ENCODE measurements at places on chromosomes 1 and 21.

DNA sequence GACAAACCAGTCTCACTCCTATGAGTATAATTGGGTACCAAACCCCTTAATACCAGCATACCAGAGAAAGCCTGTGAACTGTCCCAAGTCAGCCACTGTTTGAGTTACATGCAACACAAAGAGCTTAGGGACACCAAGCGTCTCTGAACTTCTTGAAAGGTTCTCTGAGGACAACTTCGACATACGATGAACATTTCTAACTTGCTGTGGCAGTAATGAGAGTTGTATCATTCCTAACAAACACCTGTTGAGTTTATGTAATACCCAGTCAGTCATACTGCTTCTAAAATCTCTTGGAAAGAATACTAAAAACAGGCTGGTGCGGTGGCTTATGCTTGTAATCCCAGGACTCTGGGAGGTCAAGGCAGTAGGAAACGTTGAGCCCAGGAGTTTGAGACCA, 18.4 kb downstream of the CCT8 start:
- DNase-seq, result no peak

DNA sequence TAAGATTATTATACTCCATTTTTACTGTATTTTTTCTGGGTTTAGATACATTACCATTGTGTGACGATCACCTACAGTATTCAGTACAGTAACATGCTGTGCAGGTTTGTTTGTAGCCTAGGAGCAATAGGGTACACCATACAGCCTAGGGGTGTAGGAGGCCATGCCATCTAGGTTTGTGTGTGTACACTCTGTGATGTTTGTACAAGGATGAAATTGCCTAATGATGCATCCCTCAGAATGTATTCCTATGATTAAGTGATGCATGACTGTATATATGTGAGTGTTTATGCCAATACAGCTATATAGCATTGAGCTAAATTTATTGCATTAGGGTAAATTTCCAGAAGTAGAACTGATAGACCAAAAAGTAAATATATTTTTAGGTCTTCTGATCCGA, 23.3 kb downstream of the TUFT1 start:
- DNase-seq, result no peak

DNA sequence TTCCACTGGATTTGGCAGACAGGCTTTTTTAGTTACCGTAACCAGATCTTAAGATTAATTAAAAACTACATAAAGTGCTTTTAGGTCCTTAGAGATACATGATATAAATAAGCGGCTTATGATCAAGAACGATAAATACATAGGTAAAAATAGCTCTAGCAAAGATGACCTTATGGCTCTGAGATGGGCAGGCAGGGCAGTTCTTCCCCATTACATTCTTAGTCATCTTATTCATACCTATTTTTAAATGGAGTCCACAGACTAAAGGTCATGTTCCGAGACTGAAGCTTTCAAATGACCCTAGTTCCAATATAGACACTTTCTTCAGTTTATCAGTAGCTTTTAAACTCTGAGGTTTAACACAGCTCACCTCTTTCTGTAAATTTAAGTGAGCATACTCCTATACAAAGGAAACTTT, 4.3 kb downstream of the MCL1 start:
- peak; percentile 35 for DNase-seq

- DNase-seq, result no peak
Observed at GRCh38 chr1:12047120-12047876, 15.8 kb upstream of the TNFRSF8 start.

DNA sequence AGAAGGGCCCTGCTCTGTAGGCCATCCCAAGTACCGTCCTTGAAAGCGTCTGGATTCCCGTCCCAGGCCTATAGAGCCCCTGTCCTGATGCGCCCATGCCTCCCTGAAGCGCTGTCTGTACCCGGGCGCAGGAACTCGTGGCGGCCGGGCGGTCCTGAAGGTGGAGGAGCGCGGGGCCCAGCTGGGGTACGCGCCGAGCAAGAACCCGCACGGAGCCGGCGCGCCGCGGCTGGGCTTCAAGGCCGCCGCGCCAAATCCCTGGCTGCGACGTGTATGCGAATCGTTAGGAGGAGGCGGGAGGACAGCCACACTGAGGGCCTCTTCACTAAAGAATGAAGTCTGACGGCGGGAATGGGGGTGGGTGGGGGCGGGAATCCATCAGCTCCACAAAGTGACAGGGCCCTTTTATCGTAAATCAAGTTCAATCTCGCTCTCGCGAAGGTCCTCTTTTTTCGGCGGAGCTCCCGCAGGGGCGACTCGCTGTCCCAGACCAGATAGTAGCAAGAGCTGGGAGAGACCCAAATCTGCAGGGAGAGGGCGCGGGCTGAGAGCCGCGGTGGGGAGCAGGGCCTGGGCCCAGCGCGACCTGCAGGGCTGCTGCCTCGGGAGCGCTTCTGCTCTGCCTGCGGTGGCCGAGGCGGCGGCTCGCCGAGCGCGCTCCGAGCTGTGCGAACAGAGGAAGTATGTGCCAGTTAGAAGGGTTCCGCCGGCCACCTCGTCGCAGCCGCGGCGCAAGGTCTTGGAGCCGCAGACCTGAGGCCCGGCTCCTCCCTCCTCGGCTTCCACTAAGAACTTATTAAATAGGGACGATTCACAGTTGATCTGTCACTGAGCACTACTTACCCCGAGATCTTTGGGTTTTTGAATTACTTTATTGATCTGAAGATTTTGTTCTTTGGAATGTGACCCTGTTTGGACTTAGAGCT, 10.4 kb downstream of the BARHL2 start:
- DNase-seq, result no peak

DNA sequence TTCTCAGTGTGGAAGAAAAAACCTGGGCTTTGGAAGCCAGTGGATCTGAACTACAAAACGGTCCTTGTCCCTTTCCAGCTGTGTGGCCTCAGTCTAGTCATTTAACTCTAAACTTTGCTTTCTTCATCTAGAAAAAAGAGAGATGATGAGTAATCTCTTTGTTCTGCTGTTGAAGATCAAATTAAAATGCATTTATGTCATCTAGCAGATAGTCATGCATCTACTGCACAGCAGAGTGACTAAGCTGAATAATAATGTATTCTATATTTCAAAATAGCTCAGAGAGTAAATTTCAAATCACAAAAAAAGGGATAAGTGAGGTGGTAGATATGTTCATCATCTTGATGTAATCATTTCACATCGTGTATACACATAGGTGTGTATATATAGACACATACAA, 473.2 kb downstream of the DSCAM start:
- DNase-seq, result no peak

DNA sequence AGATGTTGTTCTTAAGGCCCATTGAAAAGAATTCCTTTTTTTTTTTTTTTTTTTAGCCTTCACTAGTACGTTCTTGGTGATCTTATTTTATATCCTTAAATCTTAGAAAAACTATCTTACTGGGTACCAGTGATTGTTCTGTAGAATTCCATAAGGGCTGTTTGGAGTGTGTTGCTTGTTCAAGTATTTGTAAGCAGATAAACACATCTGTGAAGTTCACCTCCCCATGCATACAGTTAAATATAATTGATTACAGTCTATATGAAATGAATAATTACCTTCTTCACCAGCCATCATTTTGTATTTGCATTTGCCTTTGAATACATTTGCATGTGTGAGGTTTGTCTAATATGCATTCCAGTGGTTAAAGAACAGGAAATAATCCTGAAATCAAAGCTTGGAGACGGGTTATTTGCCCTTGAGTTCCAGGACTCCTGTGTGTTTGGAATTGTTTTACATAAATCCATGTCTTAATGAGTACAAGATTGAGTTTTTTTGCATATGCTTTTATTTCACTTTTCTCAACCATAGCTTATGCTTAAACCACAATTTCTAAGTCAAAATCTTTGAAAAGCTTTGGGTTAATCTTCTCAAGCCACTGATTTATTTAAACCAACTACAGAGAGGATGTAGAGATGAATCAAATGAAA, 73.1 kb downstream of the VPS13D start:
- no peak for DNase-seq

DNA sequence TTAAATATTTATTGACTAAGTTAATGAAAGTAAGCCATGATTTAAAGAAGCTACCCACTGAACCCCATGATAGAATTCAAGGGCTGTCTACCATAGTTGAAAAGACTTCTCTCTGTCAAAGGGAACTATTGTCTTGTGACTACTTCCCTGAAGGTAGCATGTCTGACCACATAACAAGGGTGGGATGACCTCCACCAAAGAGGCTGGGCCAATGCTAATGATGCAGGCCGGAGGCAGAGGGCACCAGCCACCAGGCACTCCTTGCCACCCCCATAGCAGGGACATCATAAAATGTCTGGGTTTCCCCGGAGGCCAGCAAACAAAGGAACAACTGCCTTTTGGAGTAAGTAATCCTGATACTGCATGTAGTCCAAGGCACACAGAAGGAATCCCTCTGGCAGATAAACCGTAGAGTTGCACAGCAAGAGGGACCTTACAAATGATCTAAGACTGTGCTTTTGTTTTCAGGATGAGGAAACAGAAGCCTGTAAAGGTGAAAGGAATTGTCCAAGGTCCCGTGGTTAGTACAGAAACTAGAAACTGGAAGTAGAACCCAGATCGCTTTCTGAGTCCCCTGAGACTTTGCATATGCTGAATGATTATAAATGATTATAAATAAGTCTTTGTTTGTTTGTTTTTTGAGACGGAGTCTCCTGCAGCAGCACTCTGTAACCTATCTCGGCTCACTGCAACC, 33.5 kb upstream of the ITPKB start:
- DNase-seq, result no peak

- DNase-seq, result no peak
Observed at GRCh38 chr21:41834926-41835663, 44.0 kb downstream of the PRDM15 start.

DNA sequence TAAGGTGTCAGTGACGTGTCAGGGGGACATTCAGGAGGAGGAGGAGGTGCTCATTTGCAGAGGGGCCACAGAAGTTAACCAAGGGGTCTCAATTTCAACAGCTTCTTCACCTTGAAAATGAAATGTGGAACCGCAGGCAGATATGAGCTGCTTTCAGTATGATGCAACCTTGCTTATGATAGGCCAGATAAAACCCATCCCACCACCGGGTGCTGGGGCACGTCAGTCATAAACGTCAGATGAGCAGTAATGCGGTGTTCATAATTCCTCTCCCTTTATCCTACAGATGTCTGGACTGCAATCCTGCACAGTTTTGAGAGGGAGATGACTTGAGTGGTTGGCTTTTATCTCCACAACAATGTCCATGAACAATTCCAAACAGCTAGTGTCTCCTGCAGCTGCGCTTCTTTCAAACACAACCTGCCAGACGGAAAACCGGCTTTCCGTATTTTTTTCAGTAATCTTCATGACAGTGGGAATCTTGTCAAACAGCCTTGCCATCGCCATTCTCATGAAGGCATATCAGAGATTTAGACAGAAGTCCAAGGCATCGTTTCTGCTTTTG, 1.7 kb downstream of the PTGFR start:
- no peak for DNase-seq

- no peak for DNase-seq
Observed at GRCh38 chr21:20943561-20943997, 54.6 kb upstream of the NCAM2 start.

DNA sequence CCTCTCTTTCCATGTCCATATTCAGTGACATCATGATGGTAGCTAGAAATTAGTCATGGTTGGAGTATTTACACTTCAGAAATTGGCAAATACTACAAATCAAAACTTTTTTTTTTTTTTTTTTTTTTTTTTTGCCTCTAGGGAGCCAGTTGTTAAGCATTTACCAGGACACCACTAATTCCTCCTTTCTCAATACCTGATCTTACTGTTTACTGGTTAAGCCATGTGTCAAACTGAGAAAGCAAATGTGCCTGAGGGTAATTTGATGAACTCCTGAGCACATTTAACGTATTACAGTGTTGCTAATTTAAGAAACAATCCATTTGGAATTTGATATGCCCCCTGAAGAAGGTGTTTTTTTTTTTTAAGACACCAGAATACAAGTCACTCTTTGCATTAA, 94.4 kb downstream of the DNM3 start:
- DNase-seq, result no peak

DNA sequence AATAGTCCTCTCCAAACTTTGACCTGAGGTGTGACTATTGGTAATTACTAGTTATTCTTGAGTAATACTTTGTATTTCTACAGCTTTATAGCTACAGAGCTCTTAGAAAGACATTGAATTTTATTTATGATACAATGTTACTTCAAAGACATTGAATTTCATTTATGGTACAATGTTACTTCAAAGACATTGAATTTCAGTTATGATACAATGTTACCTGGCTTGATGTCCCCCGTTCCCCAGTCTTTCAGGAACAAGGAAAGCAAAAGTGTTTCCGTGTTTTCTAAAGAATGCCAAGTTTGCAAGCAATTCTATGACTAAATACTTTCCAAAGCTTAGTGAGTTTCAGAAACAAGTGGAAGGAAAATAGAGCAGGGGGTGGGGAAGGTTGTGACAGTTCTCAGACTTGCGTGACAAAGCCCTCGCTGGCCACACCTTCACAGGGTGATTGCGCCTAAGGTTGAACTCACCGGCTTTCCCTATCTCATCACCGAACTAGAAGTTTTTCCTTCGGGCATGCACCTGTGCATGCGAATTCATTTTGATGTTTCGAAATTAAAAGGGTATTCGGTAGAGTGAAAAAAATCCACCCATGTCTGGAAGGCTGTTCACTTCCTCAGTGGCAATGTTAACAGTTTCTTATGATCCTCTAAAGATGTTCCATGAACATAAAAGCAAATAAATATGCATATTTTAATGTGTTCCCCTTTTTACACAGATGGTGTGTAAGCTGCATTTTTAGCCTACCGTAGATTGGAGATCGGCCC, 909 bp upstream of the PAXBP1 start:
- peak; percentile 41 for DNase-seq

DNA sequence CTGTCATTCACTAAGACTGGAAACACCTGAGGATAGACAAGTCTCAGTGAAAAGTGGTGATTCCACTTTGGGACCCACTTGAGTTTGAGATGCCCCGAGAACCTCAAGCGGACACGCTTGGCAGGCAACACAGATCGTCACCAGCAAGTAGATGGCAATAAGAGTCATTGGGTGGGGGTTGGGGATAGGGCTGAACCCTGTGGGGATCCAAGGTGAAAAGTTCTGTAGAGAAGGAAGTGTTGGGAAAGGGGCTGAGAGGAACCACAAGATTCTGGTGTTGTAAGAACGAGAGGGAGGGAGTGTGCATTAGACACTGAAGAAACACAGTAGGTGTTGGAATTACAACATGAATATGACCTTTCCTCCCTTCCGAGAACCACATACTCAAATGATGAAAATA, 45.4 kb upstream of the TDRD10 start:
- DNase-seq, result no peak

- peak; percentile 62 for DNase-seq
Observed at GRCh38 chr1:42973286-42973685, 14.6 kb upstream of the SLC2A1 start.

- DNase-seq, result peak; percentile 87
Observed at GRCh38 chr1:17586172-17586964, 46.9 kb downstream of the ARHGEF10L start.

GRCh38 chr1:2633936-2634491, 1.2 kb upstream of the MMEL1 start:
- DNase-seq, result no peak

GRCh38 chr1:241485145-241485544, 34.4 kb downstream of the FH start:
- peak; percentile 17 for DNase-seq

GRCh38 chr1:47450606-47451005, 12.8 kb downstream of the FOXD2 start:
- DNase-seq, result no peak
